ENCODE measurements at places on chromosomes 2 and 18. TPM values are rescaled to one million over a fixed set of nuclear protein-coding genes. Genes with fewer than 3 reads are reported as not detected.
A peak's percentile ranks its signal among the peaks of the same experiment; 100 is the strongest.

Gene MAP4K4
- 40.2 TPM for total RNA-seq

Gene CYTIP
- 1.3 TPM for total RNA-seq

DNA sequence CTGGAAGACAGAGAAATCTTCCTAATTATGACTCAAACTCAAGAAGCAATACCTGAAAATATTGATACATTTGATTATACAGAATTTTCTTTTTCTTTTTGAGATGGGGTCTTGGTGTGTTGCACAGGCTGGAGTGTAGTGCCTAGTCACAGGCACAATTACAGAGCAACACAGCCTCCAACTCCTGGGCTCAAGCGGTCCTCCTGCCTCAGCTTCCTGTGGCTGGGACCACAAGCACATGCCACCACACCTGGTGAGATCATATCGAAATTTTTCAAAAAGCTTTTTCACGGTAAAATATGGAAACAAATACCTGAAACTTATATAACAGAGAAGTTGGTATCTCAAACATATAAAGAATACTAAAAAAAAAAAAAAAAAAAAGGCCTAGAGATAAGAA, 27.9 kb downstream of the TGFBRAP1 start:
- DNase-seq, result no peak

DNA sequence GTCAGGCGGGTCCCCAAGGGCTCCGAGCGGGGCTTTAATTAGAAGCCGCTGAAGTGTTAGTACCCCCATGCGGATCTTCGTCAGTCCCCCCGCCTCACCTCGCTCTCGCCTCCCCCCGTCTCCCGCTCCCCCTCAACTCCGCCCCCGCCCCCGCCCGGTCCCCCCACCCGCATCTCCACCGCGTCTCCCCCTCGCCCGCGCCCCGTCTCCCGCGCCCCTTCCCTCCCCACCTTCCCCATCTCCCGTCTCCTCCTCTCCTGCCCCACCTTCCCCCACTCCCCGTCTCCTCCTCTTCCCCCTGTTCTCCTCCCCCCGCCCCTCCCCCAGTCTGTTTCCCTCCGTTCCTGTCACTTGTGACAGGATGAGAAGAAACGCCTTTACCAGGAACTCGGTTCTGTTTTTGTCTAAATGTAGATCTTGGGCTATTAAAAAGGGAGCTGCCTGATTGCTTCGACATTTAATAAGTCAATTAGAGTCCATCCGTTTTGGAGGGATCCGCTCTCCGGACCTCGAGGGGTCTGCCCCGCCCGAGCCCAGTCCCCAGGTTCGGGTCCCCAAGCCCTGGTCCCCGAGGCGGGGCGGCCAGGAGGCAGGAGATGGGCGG, 969 bp upstream of the ALKAL2 start:
- DNase-seq, result no peak

GRCh38 chr2:26148501-26148900, 24.4 kb upstream of the GAREM2 start:
- DNase-seq, result no peak

GRCh38 chr2:162885281-162886070, 46.9 kb upstream of the KCNH7 start:
- no peak for DNase-seq

- no peak for DNase-seq
These were observed 221.0 kb upstream of the MMADHC start for GRCh38 chr2:149808556-149808955.

DNA sequence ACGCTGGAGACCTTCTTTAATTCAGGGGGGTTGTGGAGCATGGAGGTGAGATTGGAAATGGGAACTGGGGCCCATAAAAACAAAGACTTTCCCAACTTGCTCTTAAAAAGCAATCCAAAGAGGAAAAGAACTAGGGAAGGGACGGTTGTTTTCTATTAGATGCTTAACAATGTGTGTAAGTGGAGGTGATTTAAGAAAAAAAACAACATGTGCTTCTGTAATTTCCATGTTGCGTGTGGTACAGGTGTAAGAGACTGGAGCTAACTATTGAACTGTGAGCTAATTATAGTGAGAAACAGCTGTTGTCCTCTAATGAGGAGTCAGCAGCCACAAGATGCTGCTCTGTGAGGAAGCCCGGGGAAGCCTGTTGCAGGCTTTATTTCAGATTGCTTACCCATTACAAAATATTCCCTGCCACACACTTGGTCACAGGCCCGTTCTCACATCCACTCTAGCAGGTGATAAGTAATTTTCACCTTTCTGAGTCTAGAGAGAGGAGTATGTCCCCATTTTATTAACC, 280.6 kb upstream of the PARD3B start:
- no peak for DNase-seq

GRCh38 chr2:181058378-181059269, 78.2 kb downstream of the UBE2E3 start:
- peak; percentile 50 for DNase-seq

Gene COL6A3
- 0.17 TPM for total RNA-seq

Gene SNRPD1
- total RNA-seq, result 71.4 TPM

DNA sequence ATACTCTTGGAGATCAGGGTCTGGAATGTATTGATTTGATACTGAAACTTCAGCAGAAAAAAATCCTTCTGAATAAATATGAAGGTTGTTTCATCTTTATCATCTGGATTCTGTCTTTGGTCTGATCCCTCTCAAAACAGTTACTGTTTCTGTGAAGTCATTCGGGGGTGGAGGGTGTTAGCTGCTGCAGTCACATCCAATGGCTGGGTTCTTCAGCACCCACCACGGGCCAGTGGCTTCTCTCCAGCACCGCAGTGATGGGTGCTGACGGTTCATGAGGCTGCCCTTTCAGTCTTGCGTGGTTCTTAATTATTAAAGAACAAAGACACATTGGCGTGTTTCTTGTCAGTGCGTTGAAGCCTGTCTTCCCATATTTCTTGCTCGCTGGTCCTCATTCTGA, 148.0 kb downstream of the LDLRAD4 start:
- DNase-seq, result no peak

Gene SIX3
- 0.17 TPM for total RNA-seq

DNA sequence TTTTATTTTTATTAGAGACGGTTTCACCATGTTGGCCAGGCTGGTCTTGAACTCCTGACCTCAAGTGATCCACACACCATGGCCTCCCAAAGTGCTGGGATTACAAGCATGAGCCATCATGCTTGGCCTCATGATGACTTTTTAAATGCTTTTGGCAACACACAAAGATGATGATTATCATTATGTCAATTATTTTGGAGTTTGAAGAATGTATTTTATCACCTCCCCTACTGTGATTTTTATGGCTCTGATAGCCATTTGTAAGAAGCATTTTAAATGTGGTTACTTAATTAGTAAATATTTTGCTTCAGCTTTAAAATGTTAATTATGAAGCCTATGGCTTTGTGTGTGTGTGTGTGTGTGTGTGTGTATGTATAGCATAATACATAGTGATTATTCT, 45.1 kb upstream of the RAB27B start:
- no peak for DNase-seq

- no peak for DNase-seq
These were observed 5.9 kb downstream of the SLC9A4 start for GRCh38 chr2:102478686-102479470.

GRCh38 chr2:69911985-69912563, 2.8 kb upstream of the MXD1 start:
- peak; percentile 56 for DNase-seq

DNA sequence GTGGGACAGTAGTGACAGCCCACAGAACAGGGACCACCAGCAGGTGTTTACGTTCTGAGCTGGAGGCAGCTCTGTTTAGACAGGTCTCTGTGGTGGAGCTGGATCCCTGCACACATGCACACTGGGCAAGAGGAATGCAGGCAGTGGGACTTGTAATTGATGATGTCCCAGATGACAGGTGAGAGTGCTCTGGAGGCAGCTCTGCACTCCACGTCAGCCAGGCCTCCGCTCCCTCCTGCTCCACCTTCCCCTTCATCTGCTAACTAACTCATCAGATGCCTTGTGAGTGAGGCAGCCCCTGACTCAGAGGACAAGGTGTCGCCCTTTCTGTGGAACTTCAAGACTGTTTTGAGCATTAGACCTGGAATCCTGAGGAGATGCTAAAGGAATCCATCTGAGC, 53.2 kb downstream of the SH3YL1 start:
- DNase-seq, result no peak

GRCh38 chr2:235609321-235609720, 115.5 kb downstream of the AGAP1 start:
- no peak for DNase-seq

DNA sequence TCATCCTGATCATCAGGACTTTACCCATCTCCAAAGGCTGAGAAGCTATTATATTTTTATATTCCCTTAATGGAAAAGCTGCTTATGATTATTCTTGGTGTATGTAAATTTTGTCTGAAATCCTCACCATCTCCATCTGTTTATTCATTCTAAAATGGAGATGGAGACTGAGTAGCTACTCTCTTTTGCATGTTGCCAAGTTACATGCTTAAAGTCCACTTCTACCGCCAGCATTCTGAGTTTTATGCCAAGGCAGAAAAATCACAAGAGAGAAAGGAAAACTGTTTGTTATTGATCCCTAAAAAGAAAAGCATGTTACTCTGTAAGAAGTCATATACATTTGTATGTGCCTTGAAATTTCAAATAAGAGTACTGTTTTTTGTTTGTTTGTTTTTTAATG, 94.4 kb upstream of the NOSTRIN start:
- DNase-seq, result no peak

Gene IL36G
- total RNA-seq, result not detected

Gene CREG2
- 0.20 TPM for total RNA-seq

DNA sequence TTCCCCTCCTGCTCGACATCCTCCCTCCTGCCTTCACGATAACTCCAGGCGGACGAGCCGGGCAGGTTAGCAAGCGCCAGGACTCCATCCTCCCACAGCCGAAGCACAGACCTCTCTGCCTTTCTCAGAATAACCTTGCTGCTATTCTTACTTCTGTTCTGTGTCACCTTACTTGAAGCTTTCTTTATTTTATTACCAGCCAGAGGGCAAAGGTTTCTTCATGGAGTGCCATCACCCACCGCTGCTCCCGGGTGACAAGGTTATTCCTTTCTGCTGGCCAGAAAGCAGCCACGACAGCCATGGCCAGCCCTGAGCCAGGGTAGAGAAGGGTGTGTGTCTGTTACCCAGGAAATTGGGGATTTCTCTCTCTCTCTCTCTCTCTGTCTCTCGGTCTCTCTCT, 227.1 kb downstream of the ANAPC1 start:
- no peak for DNase-seq

DNA sequence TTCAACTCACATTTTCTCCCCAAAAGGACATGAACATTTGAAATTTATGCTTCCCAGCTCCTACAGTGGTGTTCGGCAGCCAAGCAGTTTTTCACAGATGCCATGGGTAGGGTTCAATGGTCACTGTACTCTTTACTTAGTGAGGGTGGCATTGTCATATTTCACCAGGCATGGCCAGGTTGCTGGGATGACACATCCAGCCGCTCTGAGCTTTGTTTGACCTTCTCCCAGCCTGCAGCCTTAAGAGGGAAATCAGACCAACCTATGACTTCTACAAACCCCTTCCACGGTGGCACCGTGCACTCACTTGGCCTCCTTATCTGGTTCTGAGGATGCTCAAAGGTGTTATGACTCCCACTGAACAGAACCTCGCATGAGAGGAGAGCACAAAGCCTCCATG, 108.4 kb upstream of the SH3BP4 start:
- no peak for DNase-seq

DNA sequence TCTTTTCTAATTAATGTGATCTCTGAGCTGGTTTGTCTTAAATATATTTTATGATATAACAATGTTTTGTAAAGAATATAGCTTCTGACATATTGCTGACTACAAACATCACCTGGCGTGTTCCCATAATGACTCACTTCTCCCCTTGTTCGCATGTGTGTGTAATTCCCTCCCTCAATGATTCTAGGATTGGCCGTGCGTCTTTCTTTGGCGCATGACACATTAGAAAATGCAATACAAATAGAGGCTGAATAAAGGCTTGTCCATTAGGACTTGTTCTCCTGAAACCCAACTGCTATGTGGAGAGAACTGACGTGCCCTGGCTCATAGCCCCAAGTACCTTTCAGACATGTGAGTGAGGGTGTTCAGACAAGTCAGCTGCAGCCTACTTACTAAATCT, 159.7 kb upstream of the CDH20 start:
- DNase-seq, result no peak

Gene MLPH
- total RNA-seq, result 81.6 TPM

Gene GKN1
- total RNA-seq, result 1.6 TPM

- DNase-seq, result no peak
These were observed 101.7 kb upstream of the TFCP2L1 start for GRCh38 chr2:121386707-121387106.

- no peak for DNase-seq
These were observed 5.7 kb downstream of the ERCC3 start for GRCh38 chr2:127288274-127288673.

Gene TEX44
- total RNA-seq, result not detected

- DNase-seq, result no peak
These were observed 14.0 kb downstream of the FHL2 start for GRCh38 chr2:105384861-105385260.

Gene ZC3H6
- total RNA-seq, result 8.7 TPM

DNA sequence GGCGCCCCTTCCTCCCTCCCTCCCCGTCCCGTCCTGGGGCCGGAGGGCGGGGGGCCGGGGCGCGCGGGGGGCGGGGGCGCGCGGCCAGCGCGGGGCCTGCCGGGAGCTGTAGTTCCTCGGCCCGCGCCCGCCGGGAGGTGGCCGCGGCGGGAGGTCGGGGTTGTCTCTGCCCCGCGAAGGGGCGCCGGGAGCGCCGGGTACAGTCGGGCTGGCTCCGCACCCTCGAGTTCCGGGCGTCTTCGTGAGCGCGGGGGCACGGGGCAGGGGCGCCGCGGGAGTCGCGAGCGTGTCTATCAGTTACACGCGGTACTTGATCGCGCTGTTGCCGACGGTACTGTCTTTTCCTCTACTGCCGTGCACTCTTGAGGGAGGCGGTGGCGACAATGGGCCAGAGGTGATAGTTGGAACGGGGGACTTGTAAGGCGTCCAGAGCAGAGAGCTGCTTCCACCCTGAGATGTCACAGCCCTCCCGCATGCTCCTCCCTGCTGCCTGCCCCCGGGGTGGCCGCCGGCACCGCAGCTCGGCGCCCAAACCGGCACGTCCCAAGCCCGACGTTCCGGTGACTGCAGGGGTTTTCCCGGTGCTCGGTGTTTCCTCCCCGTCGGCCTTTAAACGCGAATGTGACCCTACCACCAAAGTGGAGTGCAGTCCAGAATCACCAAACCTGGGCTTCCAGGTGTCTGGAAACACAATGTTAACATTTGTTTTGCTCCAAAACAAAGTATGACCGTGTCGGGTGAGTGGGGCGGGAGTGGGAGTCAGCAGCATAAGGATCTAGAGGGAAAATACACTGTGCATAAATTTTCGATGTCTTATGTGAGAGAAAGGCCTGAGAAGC, at the start of gene PRKD3:
PRKD3 (minus strand) TSS at position 48 of the 839 bp plus-strand sequence. CDS start 8,309 bp downstream, outside the sequence.
- peak; percentile 60 for DNase-seq
